ENCODE measurements at places on chromosomes 11 and 22.

- DNase-seq, result no peak
These were observed 37.7 kb downstream of the EIF4ENIF1 start for GRCh38 chr22:31451709-31452571.

DNA sequence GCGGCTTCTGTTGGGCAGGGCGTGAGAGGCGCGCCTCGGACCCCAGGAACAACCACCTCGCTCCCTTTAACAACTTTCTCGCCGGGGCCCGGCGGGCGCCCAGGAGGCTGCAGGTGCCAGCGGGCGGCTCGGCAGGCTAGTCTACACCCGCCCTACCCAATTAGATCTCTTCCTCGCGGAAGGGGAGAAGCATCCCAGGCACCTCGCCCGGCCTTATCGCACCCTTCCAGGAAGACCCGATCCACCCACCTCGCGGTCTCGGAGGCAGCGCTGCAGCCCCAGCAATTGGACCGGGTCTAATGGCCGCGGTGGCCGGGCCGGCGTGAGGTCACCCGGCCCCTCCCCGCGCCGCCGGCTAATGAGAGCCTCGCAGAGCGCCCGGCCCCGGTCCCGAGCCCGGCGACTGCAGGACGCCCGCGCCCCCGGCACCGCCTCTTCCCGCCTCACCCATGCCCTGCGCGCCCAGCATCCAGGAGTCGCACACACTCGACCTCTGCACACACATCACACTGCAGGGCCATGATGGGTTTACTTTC, at the start of gene PLAAT3:
PLAAT3 (minus strand) TSS at position 298 of the 536 bp plus-strand sequence. CDS start 419 bp downstream, outside the sequence.
- no peak for DNase-seq

GRCh38 chr11:114275280-114275679, 20.9 kb upstream of the NNMT start:
- no peak for DNase-seq

DNA sequence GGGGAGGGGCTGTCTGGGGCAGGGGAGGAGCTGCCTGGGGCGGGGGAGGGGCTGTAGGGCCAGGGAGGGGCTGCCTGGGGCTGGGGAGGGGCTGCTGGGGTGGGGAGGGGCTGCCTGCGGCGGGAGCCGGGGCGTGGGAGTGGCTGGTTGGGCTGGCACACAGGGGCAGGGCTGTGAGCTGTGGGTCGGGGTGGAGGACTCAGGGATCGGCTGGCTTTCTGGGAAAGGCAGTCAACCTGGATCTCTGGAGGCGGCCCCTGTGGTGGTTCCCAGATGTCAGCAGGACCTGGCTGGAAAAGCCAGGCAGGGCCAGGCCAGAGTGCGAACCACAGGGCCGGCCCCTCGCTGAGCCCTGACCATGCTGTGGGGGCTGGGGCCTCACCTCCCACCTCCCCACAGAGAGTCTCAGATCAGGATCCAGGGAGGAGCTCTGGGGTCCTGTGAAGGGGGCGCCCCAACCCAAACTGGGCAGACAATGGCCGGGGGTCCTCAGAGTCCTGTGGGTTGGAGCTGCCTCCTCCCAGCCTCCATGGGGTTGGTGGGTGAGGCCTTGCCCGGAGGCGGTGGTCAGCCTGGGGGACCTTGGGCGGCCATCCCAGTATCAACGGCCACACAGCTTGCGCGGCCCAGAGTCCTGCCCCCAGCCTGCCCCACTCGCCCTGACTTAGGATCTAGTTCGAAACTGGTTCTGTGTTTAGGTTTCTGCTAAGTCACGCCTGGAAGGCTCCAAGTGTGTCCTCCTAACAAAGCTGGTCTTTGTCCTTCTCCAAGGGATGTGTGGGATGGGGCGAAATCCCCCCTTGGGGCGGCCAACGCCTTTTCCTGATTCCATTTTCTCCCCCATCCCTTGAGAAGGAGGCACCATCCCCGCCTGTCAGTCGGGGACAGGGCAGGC, 1.9 kb downstream of the MUC5B start:
- DNase-seq, result no peak

GRCh38 chr11:61309739-61310138, 14.6 kb upstream of the VWCE start:
- no peak for DNase-seq

GRCh38 chr11:77182542-77183430, 54.7 kb downstream of the MYO7A start:
- no peak for DNase-seq

DNA sequence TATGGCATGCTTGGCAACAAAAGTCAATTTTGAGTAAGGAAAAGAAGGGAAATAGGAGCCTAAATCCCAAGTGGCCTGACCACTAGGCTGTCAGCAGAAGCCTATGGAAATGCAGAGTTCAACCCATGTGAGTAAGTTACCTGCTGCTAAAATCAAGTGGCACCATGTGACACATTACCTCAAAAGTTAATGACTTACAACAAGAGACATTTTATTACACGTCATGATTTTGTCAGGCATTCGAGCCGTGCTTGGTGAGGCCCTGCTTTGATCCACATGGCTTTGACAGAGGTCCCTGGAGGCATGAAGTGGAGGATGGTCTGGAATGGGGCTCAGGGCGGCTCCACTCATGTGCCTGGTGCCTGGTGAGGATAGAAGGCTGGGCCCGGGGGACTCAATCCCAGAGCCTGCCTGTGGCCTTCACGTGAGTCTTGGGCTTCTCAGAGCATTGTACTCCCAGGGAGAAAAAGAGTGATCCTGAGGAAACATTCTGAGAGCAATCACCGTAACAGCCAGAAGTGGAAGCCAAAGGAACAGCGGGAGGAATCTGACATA, 339.1 kb upstream of the B3GAT1 start:
- DNase-seq, result no peak

DNA sequence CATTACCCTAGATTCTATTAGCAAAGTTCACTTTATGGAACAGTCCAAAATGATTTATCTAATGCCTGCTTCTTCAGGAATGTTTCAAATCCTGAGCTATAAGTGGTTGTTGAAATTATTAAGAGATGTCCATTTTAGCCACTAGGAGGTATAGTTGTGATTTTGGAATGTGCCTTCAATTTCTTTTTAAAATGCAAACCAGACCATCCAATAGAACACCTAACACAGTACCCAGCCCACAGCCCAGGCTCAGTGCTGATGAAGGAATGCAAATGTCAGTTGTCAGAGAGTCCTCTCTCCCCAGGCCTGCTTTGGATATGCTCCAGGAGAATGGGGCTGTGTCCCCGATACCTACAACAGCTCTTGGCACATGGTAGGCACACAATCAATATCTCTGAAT, 85.8 kb upstream of the E2F8 start:
- no peak for DNase-seq

DNA sequence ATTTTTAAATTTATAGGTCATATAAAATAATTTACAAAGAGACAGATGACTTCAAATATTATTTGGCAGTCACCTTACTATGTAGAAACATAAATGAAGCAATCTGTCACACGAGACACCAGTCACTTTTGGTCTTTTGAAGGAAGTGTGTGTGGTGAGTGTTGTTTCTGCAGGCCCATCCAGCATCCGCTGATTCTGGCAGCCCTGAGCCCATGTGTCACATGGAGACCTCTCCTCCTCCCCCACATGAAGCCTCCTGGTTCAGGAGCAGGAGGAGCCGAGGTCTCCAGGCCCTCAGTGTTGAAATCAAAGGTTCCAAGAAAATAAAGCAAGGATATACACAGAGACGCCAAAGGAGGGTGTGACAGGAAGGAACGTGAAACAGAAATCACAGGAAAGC, 60.1 kb downstream of the ARFGAP3 start:
- DNase-seq, result no peak

GRCh38 chr11:27839226-27839913, 139.1 kb upstream of the BDNF start:
- DNase-seq, result no peak

GRCh38 chr22:31726692-31727091, 23.2 kb downstream of the PRR14L start:
- no peak for DNase-seq

DNA sequence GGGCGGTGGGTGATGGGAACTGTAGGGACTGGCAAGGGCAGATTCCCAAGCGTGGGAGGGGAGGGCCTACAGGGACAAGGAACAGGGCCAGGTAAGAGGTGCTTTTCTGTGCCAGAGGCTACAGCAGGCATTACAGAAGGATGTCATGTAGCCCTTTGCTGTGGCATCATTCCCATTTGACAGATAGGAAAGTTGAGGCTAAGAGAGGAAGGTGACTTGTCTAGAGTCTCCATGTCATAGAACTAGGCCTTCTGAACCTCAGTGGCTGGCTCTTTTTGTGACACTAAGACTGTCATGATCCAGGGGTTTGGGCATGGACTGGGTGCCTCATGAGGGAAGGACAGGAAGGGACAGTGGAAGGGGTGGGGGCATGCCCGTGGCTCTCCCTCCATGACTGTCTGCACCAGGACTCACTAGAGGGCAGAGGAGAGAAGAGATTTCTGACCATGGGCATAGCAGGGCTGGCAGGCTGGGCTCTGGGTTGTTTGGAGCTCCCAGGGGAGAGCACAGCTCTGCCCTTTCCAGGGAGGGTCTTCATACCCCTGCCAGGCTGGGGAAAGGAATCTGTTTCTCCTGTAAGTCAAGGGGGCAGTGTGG, 3.2 kb downstream of the MMP11 start:
- DNase-seq, result no peak

- DNase-seq, result no peak
These were observed 39.1 kb downstream of the CASP12 start for GRCh38 chr11:104858882-104859775.

DNA sequence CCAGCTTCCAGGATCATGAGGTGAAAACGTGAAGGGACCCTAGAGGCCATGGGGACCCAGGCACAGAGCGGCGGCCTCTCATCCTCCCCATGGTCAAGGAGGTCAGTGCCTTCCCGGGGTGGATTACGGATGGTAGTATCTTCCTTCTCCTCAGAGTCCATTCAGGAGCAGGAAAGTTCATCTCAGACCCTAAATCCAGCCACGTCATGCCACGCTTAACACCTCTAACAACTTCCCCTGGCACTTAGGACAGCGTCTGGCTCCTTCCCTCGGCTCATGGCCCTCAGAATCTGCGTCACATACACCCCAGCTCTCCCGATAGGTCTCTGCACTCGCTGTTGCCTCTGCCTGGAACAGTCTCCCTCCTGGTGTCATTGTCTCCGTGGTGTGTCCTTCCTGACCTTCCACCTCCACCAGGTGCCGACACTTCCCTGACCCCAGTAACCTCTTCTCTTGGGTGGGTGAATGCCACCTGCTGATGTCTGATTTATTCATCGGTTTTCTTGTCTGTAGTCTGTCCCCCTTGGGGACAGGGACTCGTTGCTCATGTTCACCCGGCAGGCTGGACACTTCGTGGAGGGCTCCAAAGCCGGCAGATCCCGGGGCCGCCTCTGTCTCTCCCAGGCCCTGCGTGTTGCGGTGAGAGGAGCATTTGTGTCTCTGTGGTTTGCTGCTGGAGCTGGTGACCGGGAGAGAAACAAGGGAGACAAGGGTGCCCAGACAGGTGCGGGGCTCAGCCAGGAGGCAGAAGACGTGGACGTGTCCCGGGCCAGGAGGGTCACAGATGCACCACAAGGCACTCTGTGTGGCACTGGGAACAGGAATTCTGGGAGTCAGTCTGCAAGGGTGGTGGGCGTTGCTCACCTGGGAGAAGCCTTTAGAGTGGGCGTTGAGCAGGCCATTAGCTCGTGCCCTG, 1.4 kb downstream of the MYEOV start:
- no peak for DNase-seq

DNA sequence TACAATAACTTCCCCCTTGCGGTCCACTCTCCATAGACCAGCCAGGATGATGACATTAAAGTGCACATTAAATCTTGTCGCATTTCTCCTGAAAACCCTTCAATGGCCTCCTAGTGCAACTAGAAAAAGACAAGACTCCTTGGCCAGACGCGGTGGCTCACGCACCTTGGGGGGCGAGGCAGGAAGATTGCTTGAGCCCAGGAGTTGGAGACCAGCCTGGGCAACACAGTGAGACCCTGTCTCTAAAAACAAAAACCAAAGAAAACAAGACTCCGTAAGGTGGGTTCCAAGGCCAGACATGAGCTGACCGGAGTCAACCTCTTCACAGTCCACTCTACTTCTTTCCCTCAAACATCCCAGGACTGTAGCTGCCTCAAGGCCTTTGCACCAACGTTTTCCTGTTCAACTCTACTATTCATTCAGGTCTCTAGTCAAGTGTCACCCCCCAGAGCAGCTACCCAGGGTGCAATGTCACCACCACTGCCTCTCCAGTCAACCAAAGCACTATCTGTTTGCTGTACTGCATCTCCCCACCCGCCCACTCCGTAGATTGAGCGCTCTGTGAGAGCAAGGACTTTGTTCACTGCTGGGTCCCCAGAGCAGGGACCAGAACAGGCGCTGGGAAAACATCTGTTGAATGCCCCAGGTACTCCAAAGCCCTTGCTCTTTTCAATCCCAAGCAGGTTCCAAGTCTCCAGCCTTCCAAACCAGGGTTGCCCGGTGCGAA, 739 bp downstream of the ZMAT5 start:
- no peak for DNase-seq

- DNase-seq, result no peak
These were observed 43.3 kb upstream of the ADORA2A start for GRCh38 chr22:24384131-24384530.

- DNase-seq, result peak; percentile 12
These were observed at the start of gene PGR for GRCh38 chr11:101129203-101129943. Gene PGR, minus strand, starts transcription at chr11:101129813. Its CDS starts 743 bp downstream, at chr11:101129070.
